T-helper 2 cell (primary cell): ENCODE measurements at places on chromosomes 7 and 10.

- no peak for DNase-seq
Observed at GRCh38 chr7:6476596-6477317, 29.0 kb upstream of the DAGLB start.

DNA sequence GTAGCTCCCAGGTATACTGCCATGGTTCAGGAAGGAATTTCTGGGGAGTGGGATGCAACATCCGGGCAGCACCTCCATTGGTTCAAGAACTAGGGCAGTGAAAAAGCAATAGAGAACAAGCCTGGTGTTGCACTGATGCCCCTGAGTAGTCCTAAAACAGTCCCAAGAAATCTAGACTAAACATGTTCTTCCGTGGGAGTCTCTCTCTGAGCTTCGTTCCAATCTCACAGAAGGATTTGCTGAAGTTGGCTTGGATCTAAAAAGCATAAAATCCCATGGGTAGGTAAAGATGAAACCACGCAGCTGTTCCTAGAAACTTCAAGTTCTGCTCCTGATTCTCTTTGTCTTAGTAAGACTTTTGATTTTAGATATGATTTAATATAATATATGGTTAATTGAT, 154.5 kb downstream of the PLXDC2 start:
- DNase-seq = no peak

DNA sequence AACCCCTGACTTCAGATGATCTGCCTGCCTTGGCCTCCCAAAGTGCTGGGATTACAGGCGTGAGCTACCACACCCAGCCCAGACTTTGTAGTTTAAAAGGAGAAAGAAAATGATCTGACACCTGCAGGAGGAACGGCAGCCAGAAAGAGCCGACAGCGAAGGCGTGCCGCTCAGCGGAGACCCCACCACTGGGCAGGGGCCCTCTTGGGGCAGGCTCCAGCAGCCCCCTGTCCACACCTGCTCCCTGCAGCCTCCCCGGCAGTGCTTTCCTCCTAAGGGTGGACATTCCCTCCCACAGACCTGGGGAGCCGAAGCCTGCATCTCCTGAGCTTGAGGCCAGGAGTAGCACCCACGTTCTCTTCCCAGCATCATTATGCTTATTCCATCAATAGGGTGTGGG, 19.2 kb upstream of the CNPY1 start:
- no peak for DNase-seq

GRCh38 chr10:78974617-78975317, 94.0 kb upstream of the ZMIZ1 start:
- DNase-seq = no peak

DNA sequence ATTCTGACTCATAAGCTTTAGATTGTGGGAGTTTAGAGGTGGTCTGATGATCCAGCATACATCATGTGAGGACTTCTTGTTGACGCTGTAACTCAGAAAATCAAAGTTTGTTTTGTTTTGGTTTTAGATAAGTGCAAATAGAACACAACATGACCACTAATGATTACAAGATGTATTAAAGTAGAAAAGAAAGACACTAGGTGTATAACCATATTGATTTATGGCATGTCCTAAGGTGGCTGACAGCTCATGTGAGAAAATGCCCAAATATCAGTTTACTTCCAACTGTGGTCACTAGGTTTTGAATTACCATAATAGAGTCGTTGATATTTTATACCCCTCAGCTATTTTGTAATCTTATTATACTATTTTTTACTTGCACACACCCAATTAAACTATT, 1131.4 kb upstream of the PHF14 start:
- no peak for DNase-seq

GRCh38 chr10:32995066-32995622, 37.1 kb upstream of the ITGB1 start:
- DNase-seq = no peak

GRCh38 chr10:68364101-68364886, 31.6 kb upstream of the PBLD start:
- DNase-seq = no peak

- no peak for DNase-seq
Observed at GRCh38 chr10:113978802-113979201, 64.9 kb upstream of the ADRB1 start.

DNA sequence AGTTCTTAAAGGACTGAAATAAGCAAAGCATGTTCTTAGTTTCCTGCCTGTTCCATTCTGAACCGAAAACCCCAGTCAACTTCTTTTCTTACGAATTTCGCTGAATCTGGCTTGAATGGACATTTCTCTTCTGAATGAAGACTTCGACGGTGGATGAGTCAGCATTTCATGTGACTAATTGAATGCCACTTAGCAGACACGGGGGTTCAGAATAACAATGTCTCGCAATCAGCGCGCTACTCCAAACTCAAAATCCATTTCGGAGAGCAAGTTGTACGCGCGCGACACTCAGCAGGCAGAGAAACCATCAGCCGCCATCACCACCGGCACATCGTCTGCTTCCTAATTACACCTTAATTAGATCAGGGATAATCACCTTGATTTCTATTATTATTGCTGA, 239.0 kb upstream of the KLF6 start:
- no peak for DNase-seq

GRCh38 chr7:16615228-16615627, 30.3 kb downstream of the ANKMY2 start:
- DNase-seq = no peak

DNA sequence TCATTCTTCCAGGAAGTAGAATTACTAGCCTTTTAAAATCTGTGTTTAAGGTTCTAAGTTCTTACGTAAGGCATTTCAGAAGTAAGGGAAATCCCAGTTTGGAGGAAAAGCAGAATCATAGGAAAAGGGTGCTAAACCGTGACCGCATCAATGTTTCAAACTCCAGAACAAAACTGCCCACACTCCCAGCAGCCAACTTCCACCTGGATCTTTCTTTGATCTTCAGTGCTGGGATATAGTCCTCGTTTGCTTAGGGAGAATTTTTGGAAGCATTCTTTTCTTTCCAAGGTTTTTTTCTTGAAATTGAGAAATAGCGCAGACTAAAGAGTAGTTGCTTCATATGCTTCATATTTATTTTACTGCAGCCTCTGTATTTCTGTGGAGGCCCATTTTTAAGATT, 8.9 kb downstream of the PROSER2 start:
- DNase-seq = no peak

- DNase-seq = no peak
Observed at GRCh38 chr10:91617072-91617609, 15.7 kb downstream of the PPP1R3C start.

- DNase-seq = peak; percentile 31
Observed at GRCh38 chr7:130733931-130734814, at the start of gene KLF14. TSS of gene KLF14 (minus strand) at chr7:130734207. CDS start at chr7:130734033, 174 bp downstream.

DNA sequence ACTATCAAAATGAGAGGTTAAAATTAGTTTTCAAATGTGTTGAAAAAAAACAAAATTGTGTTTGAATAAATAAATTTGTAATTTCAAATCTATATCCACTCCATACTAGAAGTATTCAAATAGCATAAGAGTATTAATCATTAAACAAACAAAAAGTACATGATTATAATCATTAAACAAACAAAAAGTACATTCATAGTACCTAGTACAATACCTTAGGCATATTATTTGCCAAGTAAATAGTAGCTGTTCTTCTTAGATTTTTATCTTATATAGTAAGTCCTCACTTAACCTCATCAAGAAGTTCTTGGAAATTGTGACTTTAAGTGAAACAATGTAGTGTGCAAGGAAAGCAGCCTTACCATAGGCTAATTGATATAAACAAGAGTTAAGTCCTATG, 349.3 kb upstream of the VWC2 start:
- DNase-seq = no peak

- no peak for DNase-seq
Observed at GRCh38 chr7:112130729-112131410, 75.3 kb downstream of the DOCK4 start.

GRCh38 chr10:63319231-63319630, 146.5 kb downstream of the JMJD1C start:
- DNase-seq = no peak

GRCh38 chr7:150620617-150621371, 11.4 kb downstream of the GIMAP6 start:
- no peak for DNase-seq

GRCh38 chr10:107561136-107561650, 396.7 kb upstream of the SORCS1 start:
- no peak for DNase-seq

- DNase-seq = no peak
Observed at GRCh38 chr7:137696988-137697387, 149.8 kb downstream of the DGKI start.

GRCh38 chr10:3619241-3619640, 165.8 kb downstream of the KLF6 start:
- no peak for DNase-seq

DNA sequence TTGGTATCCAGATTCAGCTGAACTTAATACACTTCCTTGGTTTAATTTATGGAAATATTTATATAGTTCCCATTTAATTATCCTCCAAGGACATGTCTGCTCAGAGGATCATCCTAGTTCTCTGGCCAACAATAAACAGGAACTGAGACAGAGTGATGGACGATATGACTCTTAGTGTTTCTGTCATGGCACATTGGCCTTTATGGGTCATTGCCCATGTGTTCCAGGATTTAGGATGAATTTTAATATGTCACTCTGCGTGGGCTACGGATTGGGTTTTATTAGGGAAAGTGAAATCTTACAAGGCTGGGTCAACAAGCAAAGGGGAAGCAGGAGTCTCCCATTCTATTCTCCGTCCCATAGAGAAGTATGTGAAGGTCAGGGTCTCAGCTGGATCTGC, 18.8 kb upstream of the TNPO3 start:
- no peak for DNase-seq

GRCh38 chr7:27032839-27033238, 63.0 kb downstream of the HOXA1 start:
- no peak for DNase-seq

GRCh38 chr7:90726623-90727022, 130.5 kb downstream of the CDK14 start:
- no peak for DNase-seq

- no peak for DNase-seq
Observed at GRCh38 chr7:134154581-134155130, 27.5 kb downstream of the LRGUK start.

- no peak for DNase-seq
Observed at GRCh38 chr10:87635498-87636312, 24.0 kb upstream of the PAPSS2 start.

- no peak for DNase-seq
Observed at GRCh38 chr7:99437946-99438572, 539 bp downstream of the PTCD1 start.

- DNase-seq = no peak
Observed at GRCh38 chr10:5751601-5752253, 61.5 kb downstream of the GDI2 start.

- no peak for DNase-seq
Observed at GRCh38 chr7:110170841-110171240, 920.1 kb upstream of the LRRN3 start.

DNA sequence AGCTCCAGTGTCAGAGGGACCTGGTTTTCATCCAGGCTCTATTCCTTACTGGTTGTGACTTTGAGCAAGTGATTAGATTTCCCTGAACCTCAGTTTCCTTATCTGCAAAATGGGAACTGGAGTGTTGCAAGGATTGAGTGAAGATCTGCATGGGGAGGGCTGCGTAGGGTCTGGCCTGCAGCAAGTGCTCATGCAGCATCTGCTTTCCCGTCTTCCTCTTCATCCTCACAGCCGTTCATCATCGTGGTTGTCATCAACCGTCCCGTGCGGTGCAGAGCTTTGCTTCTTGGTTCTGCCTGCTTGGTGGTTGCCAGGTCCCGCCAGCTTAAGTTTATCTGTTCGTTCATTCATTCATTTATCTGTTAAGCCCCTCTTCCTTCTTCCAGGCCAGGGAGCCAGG, 135.0 kb downstream of the GRK5 start:
- DNase-seq = no peak

GRCh38 chr7:38360776-38361175, 87.3 kb upstream of the TARP start:
- DNase-seq = no peak

GRCh38 chr7:68414631-68415425, 1183.4 kb upstream of the AUTS2 start:
- no peak for DNase-seq

DNA sequence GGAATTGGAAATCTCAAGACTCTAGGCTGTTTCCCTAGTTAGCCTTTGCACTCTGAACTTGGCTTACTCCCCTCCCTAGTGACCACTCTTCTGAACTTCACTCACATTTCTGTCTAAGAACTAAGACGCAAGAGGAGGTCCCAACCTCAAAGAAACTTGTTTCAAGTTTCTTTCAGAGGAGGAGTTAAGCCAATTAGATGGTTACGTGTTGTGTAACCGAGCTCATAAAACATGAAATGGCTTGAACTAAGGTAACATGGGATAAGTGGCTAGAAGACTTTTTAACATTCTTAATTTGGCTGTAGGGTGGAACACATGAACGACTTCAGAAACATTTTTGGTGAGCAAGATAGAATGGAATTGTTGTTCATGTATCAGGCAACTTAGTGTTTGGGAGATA, 39.5 kb upstream of the SEC61G start:
- no peak for DNase-seq

GRCh38 chr10:6649903-6650302, 69.8 kb upstream of the PRKCQ start:
- DNase-seq = no peak

- DNase-seq = no peak
Observed at GRCh38 chr7:41104631-41105030, 598.3 kb downstream of the INHBA start.

- peak; percentile 46 for DNase-seq
Observed at GRCh38 chr10:12350167-12350872, 973 bp downstream of the CAMK1D start.

DNA sequence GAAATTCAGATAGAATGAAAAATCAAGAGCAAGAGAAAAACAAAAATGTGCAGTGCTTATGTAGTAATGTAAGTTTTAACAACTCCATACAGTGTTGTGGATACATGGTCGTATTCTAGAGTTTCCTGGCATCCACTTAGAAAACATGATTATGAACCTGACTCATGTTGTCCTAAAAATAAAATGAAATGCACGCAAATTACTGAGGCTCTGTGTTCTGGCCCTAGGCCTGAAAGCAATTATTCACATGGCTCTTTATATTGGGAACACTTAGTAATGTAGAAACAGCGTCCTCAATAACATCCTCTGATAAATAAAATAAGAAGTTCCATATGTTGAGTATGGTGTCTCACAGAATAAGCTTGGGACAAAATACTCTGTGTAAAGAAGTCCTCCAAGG, 200.2 kb upstream of the SEMA3E start:
- no peak for DNase-seq

DNA sequence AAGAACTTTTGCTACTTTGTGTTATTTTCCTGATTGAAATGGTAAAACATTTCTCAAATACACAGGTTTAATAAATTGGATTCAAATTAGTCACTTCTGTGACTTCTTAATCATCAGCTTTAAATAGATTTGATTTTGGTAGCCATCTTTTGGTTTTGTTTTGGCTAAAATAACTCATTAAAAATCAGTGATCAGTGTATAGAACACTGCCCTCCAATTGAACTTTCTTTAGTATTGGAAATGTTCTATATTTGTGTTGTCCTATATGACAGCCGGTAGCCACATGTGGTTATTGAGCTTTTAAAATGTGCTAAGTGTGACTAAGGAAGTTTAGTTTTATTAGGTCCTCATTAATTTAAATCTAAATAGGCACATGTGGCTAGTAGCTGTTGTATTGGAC, 50.4 kb downstream of the GLCCI1 start:
- no peak for DNase-seq
